ENCODE measurements at places on chromosomes 4 and X. TPM values are rescaled to one million over a fixed set of nuclear protein-coding genes. Genes with fewer than 3 reads are reported as not detected.
A peak's percentile ranks its signal among the peaks of the same experiment; 100 is the strongest.

SSX4 gene
- total RNA-seq, result not detected

PAGE2 gene
- total RNA-seq, result not detected

AFM gene
- total RNA-seq, result not detected

UGT8 gene
- 0.82 TPM for total RNA-seq

SSX1 gene
- not detected for total RNA-seq

GAGE12F gene
- not detected for total RNA-seq

TLL1 gene
- total RNA-seq, result not detected

MGAT4D gene
- not detected for total RNA-seq

IKBKG gene
- total RNA-seq, result 26.1 TPM

RPA4 gene
- total RNA-seq, result 0.26 TPM

ADH1A gene
- total RNA-seq, result not detected

XAGE1A gene
- total RNA-seq, result not detected

TAF7L gene
- total RNA-seq, result 0.11 TPM

DNA sequence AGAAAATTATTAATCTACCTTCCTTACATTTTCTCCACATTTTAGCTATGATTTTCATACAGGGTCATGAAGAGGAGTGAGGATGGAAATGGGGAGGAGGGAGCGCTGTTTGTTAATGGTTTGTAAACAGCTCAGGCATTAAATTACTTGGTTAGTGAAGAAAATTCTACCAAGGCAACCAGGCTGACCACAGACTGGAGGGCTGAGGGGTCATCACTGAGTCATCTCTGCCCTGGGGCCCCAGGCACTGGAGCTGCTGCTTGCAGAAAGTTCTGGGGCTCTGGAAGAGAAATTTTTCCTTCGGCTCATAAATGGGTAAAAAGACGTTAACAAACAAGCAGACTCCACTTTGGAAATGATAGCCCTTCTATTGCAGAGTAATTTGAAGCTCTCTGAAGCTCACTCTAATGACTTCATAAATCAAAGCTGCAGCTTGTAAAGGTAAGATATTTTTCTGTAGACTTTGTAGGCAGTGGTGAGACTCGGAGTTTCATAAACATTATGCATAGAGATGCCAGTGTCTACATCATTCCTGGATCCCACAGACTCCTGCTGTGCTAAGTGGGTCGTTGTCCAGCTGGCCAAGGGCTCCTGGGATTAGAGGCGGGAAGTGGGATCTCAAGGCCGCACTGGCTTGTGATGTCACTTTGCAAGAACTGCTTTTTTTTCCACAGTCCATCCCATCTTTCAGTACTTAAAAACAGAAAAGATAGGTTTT lies 159.6 kb downstream of the PTTG2 start:
- ATAC-seq, result no peak

DNA sequence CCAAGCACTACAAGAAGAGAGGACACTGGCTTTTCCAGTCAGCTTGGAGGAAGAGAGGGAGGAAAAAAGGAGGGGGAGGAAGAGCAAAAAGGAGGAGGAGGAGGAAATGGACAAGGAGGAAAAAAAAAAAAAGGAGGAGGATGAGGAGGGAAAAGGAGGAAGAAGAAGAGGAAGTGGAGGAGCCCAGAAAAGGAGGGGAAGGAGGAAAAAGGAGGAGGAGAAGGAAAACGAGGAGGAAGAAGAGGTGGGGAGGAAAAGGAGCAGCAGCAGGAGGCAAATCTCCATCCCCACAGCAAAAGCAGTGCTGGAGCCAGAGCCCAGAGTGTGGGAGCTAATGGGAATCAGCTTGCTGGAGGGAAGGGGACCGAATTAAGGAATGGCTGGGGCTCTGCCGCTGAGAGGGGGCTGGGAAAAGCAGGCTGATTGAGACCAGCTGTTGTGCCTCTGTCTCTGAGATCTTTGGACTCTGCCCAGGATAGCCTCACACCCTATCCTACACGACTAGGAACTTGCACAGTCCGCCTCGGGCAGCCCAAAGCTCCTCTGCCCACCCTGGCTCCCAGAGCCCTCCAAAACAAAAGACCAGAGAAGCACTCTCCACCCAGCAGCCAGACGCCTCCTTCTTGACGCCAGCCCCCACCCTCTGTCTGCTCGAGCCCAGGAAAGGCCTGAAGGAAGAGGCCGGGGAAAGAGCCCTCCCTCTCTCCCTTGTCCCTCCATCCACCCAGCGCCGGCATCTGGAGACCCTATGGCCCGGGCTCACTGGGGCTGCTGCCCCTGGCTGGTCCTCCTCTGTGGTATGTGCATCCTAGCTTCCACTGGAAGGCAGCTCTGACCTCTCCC lies at the start of gene XPNPEP2:
Gene XPNPEP2, plus strand, starts transcription at position 514 of the 843 bp plus-strand sequence. Its CDS starts 235 bp downstream, at position 749.
- no peak for ATAC-seq

DNA sequence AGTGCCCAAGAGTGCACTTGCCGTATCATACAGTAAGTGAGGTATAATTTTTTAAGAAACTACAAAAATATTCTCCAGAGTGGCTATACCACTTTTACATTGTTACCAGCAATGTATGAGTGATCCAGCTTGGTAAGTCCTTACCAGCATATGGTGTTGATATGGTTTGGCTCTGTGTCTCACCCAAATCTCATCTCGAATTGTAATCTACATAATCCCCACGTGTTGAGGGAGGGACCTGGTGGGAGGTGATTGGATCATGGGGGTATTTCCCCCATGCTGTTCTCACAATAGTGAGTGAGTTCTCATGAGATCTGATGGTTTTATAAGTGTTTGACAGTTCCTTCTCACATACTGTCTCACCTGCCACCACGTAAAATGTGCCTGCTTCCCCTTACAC lies 44.8 kb downstream of the RBMX start:
- no peak for ATAC-seq

GRCh38 chr4:103445377-103445776 lies 247.2 kb upstream of the CENPE start:
- no peak for ATAC-seq

DNA sequence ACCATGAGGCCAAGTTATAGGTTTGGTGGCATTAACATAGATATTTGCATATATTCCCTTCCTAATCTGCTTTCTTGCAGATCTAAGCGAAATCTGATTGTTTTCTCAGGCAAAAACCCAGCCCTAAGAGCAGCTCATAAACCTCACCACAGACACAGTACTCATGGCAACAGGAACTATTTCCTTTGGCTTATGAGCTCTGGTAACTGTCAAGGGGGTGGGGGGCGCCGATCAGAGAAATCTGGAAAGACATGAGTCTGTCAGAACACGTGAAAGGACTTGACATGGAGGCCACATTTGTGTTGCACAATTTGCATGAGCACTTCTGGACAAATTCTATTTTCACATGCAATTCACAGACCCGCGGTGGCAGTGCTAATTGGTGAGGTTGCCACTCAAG lies 83.7 kb downstream of the MGST2 start:
- ATAC-seq, result no peak

GRCh38 chr4:104907074-104907649 lies 239.5 kb upstream of the TET2 start:
- no peak for ATAC-seq

- peak; percentile 72 for ATAC-seq
Measured at GRCh38 chrX:78357342-78358055, 30.1 kb upstream of the CYSLTR1 start.

- no peak for ATAC-seq
Measured at GRCh38 chrX:19034025-19034424, 50.1 kb upstream of the PHKA2 start.

DNA sequence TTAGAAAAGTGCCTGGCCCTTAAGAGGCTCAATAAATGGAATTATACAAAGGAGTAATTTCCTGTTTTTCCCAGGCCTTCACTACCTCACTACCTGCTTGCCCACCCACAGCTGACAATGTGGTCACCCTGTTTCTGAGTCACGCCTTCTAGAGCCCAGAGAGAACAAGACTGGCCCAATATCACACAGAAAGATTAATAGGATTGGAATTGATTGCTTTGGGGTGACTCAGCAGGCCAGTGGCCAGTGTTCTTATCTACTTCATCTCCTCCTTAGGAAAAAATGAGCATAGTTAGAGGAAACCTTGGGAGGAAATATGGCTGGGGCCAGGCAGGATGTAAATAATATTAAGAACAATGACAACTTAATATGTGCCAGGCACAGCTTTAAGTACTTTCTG lies 4.5 kb upstream of the FGF16 start:
- no peak for ATAC-seq

- ATAC-seq, result no peak
Measured at GRCh38 chr4:145351922-145352321, 129.7 kb upstream of the SMAD1 start.

- no peak for ATAC-seq
Measured at GRCh38 chr4:8069102-8069752, 89.4 kb downstream of the ABLIM2 start.

DNA sequence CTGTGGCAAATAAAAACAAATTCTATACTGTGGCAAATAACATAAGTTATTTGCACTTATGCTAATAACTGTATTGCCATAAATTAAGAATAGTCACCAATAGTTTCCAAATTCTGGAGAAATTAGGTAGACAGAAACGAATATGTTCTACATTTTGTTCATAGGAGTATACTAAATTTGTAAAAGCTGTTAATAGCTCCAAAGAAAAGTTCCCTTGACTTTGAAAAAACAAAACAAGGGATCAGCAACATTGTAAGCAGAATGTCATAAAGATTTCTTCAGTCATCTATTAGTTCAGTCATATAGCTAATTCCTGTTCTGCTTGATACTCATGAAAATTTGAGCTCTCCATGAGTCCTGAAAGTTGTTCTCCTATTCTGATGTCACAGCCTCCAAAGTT lies 1472.8 kb downstream of the C4orf33 start:
- ATAC-seq, result no peak

DNA sequence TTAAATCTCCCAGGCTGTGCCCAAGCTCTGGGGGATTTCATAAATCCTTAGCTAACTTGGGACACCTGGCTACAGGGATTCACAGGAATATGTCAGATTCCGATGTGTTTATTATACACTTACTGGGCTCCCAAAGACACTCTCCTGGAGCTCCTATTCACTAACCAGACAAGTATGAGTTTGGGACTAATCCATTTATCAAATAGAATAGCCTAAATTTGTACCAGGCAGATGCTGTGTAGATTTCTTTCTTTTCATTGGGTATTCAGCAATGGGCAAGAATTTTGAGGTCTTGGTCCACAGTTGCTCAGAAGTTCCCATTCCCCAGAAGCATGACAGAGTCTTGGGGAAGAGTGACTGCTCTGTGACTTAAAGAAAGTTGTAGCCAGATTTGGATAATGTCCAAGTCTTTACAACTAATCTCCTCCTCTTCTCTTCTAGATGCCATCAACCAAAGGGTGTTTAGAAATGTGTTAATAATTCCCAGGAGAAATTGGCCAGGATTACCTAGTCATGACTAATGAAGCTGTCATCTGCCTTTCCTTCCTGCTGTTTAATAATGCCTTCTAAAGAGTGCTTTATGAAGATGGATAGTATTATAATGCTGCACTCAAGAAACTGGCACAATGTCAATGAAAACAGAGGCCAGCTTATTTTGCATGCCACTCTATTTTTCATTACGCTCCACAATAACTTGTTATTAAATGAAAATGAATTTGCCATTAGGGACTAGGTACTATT lies 120.9 kb downstream of the CHIC2 start:
- ATAC-seq, result no peak

DNA sequence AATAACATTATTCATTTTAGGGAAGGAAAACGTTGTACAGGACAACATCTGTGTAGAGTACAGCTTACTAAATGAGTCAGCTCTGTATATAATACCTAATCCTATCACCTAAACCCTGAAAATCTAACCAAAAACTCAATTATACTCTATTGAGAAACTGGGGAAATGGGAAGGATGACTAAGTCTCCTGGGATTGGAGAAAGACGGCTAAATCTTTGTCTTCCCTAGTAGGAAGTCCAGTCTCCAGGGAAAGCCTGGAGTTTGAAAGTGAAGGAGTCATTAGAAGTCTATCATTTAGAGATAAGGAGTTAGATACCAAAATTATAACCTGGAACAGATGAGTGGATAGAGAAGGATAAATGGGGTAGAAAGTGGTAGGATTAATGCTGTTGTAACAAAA lies 286.5 kb downstream of the STK32B start:
- ATAC-seq, result no peak

DNA sequence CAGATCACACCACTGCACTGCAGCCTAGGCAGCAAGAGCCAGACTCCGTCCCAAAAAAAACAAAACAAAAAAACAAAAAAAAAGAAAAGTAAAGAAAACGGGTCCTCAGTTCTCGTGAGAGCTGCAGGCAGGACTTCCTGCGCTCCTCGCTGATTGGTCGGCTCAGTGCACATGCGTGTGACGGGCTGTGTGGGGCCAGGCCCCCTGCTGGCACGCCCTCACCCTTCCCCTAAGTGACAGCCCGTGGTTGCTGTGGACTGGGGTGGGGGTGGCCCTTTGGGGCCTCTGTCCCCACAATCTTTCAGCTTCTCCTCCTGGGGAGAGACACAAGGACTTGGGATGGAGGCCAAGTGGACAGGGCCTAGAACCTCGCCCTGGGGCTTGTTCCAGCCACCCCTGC lies at the start of gene FAM9B:
Gene FAM9B, minus strand, starts transcription at position 139 of the 400 bp plus-strand sequence. CDS start 1,141 bp downstream, outside the sequence.
- ATAC-seq, result no peak

- no peak for ATAC-seq
Measured at GRCh38 chr4:113209652-113210320, 160.3 kb downstream of the ANK2 start.

GRCh38 chrX:3066555-3066954 lies 25.3 kb downstream of the ARSF start:
- no peak for ATAC-seq

- ATAC-seq, result no peak
Measured at GRCh38 chr4:90184560-90184959, 57.4 kb downstream of the CCSER1 start.

- no peak for ATAC-seq
Measured at GRCh38 chrX:69815063-69815462, 199.2 kb downstream of the EDA start.

GRCh38 chr4:119667802-119668201 lies 39.2 kb upstream of the PDE5A start:
- no peak for ATAC-seq

DNA sequence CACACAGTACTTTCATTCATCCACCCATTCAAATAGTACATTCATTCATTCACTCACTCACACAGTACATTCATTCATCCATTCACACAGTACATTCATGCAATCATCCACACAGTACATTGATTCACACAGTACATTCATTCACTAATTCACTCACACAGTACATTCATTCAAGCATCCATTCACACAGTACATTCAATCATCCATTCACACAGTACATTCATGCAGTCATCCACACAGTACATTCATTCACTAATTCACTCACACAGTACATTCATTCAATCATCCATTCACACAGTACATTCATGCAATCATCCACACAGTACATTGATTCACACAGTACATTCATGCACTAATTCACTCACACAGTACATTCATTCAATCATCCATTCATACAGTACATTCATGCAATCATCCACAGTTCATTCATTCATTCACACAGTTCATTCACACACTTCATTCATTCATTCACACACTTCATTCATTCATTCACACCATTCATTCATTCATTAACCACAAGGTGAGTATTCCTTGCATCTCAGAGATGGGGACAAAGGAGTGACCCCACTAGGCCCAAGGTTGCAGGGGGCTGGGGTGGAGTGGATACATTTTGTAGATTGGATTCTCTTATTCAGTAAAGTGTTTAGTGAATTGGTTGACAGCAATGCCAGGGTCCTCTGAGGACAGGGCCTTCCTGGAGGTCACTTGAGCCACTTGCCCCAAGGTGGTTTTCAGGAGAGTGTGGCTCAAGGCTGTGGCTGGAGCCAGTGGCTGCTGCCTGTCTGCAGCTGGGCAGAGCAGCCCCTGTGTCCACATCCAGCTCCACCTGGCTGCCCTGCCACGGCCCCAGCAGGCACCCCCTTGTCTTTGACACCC lies 4.3 kb upstream of the SPON2 start:
- ATAC-seq, result peak; percentile 77

- ATAC-seq, result no peak
Measured at GRCh38 chr4:37999000-37999716, 39.0 kb downstream of the PTTG2 start.
